Stimulated activated CD4-positive, alpha-beta T cell treated with anti-CD3 and anti-CD28 coated beads, Interleukin-4, amount 100 ng/mL, for 1 hour (primary cell): ENCODE measurements at places on chromosomes 2 and 18.

- no peak for DNase-seq
Measured at GRCh38 chr18:75869162-75869561, 441.7 kb upstream of the SMIM21 start.

DNA sequence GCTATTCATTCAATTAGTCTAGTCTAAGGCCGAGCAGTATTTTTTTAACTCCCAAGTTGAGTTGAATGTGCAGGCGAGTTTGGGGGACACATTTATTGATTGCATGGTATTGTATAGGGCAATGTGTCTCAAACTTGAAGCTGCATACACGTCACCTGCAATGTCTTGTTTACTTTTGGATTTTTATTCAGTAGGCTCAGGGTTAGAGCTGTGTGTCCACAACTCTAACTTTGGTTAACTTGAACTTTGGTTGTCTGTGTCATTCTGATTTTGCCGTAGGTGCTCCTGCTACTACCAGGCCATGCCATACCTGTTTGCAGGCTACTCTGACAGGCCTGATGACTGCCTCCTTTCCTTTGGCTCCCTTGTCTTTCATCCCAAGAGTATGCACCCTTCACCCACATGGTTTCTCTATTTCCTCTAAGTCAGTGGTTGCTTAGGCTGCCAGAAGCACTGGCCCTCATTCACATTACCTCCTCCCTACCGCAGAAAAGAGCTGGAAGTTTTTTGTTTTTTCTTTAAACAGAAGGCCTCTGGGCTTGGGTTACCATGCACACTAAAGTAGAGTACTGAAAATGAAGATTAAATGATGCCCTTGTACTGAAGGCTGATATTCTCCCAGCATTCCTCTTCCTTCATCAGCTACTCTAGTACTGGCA lies 219.4 kb upstream of the SPOPL start:
- no peak for DNase-seq

- no peak for DNase-seq
Measured at GRCh38 chr2:69570474-69570873, 73.1 kb downstream of the AAK1 start.

DNA sequence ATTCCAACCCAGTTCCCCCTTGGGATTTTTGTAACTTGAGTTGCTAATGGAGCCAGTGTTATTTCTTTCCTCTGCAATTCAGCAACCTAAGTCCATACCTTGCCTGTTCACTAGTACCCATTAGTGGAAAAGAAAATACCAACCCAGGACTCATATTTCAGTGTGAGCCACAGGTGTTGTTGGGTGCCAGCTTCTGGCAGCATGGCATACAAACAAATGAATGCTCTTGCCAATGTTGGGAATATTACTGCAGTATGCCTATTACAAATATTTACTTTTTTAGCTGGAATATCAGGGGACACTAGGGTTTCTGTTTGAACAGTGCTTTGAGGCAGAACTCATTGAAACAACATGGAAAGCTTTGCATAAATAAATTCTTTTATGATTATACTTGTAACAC lies 130.2 kb downstream of the NCKAP5 start:
- DNase-seq: no peak

DNA sequence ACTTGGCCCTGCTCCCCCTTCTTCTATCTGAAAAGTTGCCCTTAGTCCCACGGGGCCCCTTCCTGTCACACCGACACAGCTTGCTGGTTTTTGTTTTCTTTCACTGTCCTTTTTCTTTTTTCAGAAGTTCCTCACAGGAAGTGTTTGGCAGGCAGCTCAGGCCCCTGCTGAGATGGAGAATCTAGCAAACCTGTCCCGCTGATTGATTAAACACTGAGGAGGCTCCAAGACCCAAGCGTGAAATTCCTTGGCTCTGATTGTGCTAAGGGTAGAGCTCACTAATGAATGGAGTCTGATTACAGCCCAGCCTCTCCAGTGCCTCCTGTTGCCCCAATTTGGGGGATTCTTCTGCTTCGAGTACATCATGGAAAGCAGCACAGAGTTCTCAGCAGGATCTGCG lies 365.9 kb upstream of the MEX3C start:
- DNase-seq: no peak

GRCh38 chr2:134884435-134884834 lies 34.2 kb upstream of the CCNT2 start:
- DNase-seq: no peak

DNA sequence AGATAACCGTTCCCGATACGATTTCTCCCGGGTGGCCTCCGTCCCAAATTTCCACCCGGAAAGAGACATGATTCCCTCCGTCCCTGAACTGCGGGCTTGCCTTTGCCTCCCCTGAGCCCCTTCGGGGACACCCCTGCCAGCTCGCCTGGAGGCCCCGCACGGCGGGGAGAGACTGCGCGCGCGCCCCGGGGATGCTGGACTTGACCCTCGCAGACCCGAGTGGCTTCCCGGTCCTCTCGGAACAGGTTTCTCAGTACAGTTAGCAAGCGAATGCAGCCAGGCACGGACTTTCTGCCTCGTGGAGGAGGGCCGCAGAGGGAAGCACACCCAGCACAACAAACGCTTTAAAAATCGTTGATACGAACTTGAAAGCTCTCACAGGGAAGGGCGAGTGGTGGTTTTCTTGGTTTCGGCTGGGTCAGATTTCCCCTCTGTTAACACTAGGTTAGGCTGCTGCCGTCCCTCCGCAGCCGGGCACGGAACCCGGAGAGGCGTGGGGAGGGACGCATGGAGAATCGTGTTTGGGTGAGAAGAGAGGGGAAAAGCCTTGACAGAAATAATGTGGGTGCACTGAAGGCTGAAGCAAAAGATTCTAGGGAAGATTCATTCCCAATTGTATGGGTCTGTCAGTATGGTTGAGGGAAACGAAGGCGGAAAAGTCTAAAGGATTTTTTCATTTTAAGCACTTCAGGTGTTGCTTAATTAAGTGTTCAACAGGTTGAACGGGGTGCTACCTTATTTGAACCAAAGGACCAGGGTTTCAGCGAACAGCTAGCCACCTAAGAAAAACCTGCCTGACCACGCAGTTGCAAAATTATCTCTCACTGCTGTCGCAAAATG lies 916 bp downstream of the TNFRSF11A start:
- peak; percentile 38 for DNase-seq

GRCh38 chr18:11522992-11523391 lies 86.4 kb upstream of the SLC35G4 start:
- DNase-seq: no peak

- DNase-seq: no peak
Measured at GRCh38 chr2:231189171-231189530, 9.3 kb upstream of the ARMC9 start.

- no peak for DNase-seq
Measured at GRCh38 chr2:88636026-88636425, 8.8 kb upstream of the EIF2AK3 start.

- DNase-seq: no peak
Measured at GRCh38 chr2:152696476-152696875, 20.8 kb downstream of the PRPF40A start.

DNA sequence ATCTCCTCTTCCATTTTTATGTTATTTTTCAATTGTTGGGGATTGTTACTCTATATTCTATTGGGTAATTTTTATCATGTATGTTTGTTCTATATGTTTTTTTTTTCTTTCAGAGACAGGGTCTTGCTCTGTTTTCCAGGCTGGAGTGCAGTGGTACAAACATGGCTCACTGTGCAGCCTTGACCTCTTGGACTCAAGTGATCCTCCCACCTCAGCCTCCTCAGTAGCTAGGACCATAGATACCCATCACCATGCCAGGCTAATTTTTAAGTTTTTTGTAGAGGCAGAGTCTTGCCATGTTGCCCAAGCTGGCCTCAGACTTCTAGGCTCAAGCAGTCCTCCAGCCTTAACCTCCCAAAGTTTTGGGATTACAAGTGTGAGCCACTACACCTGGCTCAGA lies 88.7 kb downstream of the TTC27 start:
- no peak for DNase-seq

GRCh38 chr2:41791523-41791922 lies 256.3 kb upstream of the PKDCC start:
- DNase-seq: no peak

DNA sequence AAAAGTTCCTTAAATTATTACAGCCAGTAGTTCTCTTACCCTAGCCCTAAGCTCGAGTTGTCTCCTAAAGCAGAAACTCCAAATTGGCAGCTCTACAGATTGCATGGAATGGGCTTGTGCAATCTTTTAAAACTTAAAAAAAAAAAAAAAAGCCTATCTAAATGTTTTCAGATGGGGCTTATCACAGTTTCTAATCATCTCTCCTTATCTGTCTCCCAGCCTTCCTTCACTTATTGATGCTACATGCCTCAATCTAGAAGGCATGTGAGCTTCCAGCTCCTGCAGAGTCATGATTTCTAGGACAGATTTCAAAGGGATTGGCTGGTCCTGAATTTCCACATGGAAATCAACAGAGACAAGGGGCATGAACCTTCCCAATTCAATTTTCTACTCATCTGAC lies 33.1 kb upstream of the PELI1 start:
- DNase-seq: no peak

DNA sequence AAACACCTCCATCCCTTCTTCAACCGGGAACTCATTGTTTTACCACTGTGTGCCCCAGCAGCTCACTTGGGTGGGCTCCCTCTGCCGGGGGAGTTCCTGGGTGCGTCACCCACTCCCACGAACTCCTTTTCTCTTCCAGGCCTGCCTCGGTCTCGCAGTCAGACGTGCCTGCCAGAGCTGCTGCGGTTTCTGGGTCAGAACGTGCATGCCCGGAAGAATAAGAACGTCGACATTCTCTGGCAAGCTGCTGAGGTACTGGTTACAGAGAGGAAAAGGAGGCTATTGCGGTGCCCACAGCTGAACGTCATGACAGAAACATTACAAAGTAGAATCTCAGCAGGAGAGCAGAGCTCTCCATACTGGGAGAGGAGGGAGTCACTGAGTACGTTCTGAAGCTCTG lies 35.6 kb downstream of the COA5 start:
- no peak for DNase-seq

GRCh38 chr2:170601489-170601888 lies 113.6 kb upstream of the SP5 start:
- no peak for DNase-seq

DNA sequence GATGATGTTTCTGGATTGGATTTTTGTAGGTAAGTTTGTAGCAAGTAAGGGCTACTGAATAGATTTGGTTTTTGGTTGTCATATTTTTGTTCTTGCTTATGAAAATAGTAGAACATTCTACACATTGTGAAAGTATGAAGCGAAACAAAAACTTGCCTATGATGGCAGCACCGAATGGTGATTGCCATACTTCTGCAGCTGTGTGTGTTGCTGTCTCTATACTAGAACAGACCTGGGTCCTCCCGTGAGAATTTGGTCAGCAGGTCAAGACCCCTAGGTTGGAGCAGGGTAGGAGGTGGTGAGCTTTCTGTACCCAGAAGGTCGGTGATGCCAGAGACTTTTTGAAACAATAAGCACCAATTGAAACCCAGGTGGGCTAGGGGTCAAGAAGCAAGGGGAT lies 322.6 kb downstream of the PRKCE start:
- DNase-seq: no peak

- no peak for DNase-seq
Measured at GRCh38 chr18:77784759-77785379, 535.2 kb downstream of the GALR1 start.

- no peak for DNase-seq
Measured at GRCh38 chr2:45047301-45047700, 38.0 kb upstream of the SIX2 start.

DNA sequence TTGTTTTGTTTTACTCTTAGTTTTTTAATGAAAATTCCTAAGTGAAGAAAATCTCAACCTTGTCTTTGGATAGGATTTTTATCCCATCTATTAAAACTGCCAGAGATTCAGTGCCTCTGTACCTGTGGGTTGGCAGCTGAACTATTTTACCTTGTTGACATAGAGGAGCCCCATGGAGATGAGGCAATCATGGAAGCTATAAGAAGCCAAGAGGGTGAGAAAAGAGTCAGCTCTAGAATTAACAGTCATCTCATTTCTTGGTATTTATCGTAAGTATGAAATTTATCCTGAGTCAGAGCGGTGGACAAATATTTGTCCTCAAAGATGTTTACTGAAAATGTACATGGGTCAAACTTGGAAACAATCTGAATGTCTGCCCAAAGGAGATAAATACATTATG lies 35.8 kb upstream of the PGAP1 start:
- no peak for DNase-seq

DNA sequence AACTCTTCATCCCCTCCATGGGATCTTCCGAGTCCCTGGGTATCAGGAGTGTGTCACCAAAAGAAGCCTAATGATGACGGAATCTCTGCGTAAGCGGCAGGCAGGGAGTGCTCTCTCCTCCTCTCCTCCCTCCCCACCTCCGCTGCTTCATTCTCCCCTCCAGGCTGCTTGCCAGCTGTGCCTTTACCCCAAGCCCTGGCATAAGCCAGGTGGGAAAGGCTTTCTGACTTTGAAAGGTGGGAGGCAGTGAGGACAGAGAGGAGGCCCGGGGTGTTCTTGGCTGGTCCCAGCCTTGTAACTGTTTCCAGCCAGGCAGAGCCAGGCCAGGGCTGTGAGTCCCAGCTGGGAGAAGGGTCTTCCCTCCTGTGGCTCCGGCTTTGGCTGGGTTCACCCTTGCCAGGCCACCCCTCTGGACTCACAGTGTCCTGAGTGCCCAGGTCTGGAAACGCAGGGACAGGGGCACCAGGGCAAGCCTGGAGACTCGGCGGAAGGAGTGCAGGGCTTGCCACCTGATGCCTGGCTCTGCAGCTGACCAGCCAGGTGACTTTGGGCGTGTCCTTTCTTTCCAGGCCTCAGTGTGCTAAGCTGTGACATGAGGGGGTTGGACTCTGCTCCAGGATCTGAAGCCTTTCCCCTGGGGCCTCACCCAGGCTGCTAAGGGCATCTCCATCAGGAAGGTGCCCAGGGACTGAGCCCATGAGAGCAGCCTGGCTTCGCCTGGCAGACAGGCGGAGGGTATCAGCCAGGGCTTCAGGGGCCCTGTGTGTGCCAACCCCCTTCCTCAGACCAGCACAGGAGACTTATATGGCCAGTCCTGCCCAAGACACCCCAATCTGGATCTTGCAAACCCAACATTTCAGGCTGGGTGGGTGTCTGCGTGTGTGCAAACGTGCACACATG lies 32.7 kb upstream of the HPCAL1 start:
- DNase-seq: no peak

GRCh38 chr18:48709371-48710062 lies 170.7 kb downstream of the CTIF start:
- no peak for DNase-seq

DNA sequence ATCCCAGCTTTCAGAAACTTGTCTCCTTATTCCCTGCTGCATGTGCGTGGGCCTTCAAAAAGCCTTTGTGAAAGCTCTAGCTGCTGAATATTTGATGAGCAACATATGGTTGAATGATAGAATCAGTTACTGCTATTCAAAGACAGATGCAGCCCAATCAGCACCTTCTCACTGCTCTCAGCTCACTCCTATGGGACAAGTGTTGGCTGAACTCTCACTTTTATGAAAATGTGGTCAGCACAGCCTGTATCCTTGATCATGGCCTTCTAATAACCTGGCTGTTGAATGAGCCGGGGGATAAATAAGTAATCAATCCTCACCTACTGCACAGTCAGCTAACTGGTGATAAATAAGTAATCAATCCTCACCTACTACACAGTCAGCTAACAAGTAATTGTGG lies 103.2 kb downstream of the PIEZO2 start:
- no peak for DNase-seq

- peak; percentile 72 for DNase-seq
Measured at GRCh38 chr2:232611559-232612218, 21.7 kb upstream of the EFHD1 start.
